ENCODE measurements at places on chromosomes 6 and 20.

GRCh38 chr20:58555078-58555765, 40.0 kb upstream of the APCDD1L start:
- DNase-seq, result no peak

DNA sequence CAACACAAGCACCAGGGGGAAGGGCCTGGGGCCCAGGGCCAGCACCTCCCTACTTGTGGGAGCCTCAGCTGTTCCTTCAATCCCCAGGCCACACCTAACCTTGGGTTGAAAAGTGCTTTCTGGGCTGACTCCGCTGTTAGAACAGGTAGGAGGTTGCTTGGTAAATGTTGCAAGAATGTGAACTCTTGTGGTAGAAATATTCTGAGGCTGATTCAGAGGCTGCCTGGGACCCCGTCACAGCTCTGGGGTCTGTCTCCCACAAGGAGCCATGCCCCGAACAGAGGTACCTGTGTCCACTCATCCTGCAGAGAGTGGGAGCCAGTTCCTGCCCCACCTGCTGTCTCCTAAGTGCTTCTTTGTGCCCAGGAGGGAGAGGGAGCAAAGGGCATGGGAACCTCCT, 14.4 kb upstream of the MAS1L start:
- DNase-seq, result no peak

DNA sequence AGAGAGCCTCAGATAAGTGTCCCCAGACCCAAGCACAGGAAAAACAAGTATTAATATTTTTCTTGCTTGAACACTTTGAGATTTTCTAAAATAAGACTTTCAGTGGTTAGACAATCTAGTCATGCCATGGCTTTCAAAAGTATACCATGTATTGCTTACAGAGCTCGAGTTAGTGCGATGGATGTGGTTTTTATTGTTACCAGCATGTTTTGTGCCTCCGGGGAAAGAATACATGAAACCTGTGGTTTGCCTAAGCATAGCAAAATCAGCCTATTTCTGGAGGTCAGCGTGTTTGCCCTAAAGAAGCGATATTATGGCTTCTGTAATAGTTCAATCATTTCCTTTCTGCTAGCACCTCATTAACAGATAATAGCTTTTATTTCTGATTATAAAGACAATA, 21.6 kb downstream of the RIN2 start:
- DNase-seq, result no peak

DNA sequence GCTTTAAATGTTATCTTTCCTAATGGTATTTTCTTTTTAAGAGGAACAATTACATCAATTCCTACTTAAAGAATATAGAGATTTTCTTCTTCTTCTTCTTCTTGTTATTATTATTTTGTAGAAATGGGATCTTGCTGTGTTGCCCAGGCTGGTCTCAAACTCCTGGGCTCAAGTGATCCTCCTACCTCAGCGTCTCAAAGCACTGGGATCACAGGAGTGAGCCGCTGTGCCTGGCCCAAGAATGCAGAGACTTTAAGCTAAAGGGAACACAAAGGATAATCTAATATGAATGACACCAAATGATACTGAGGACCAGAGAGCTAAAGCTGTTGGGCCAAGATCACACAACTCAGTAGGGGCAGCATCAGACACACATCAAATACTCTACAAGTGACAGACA, 87.4 kb upstream of the FOXQ1 start:
- no peak for DNase-seq

GRCh38 chr20:16440686-16441085, 132.6 kb downstream of the KIF16B start:
- DNase-seq, result no peak

- DNase-seq, result peak; percentile 35
Measured at GRCh38 chr6:56278171-56278591, 30.8 kb upstream of the COL21A1 start.

- no peak for DNase-seq
Measured at GRCh38 chr6:2433711-2434110, 188.3 kb upstream of the GMDS start.

DNA sequence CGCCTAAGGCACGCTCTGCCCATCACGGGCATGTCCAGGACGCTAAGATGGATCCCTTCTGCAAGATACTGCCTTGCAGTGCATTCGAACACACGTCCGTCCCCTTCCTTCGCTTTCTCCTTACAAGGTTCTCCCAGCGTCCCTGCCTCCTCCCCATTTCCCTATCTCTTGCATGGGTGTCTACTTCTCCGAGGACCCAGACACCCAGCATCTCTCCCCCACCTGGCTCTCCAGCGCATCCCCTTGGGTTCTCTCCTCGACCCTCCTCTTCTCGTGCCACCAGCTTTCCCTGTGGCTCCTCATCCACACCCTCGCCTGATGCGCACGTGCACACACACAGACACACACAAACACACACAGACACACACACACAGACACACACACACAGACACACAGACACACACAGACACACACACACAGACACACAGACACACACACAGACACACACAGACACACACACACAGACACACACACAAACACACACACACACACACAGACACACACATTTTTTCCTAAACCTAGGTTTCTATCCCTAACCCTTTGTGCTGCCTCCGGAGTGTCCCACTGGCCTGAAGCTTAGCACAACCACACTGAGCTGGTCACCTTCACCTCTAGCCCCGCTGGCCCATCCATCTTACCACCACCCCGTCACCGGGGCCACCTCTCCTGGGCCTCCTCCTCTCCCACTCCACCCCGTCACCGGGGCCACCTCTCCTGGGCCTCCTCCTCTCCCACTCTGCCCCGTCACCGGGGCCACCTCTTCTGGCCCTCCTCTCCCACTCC, 31.9 kb downstream of the ANKRD60 start:
- no peak for DNase-seq

GRCh38 chr6:151842816-151843215, 35.3 kb downstream of the ESR1 start:
- DNase-seq, result no peak

GRCh38 chr6:155187994-155188706, 75.7 kb upstream of the CLDN20 start:
- DNase-seq, result no peak

- DNase-seq, result no peak
Measured at GRCh38 chr6:5087389-5087788, 2.2 kb downstream of the PPP1R3G start.

DNA sequence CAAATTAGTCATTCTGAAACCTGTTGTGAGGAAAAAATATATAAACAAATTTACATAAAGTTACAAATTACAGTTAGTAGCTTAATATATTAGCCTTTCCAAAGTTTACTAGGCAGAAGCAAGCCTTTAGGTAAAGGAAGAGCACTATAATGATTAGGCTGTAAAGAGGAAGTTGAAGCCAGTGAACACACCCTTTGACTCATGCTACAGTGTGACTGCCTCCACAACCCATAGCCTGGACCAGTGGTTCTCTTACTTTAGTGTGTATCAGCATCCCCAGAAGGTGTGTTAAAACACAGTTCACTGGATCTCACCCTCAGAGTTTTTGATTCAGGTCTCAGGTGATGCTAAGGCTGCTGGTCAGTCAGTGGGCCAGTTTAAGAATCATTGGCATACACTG, 91.4 kb upstream of the DEFB112 start:
- DNase-seq, result no peak

DNA sequence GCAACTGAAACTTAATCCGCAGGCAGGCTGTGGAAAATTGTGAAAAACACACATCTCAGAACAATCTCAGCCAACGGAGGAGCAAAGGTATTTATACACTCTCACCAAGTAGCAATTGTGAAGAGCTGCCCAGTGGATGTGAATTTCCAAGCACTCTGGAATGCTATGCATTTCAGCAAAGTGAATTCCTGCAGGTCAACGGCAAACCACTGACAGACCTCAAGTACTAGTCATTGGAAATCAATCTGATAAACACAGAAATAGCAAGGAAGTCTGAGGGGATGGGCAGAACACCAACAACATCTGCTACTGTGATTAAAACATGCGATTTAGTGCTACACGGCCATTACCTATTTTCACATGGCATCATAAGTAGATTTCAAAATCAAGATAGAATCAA, 429.1 kb downstream of the HTR1B start:
- no peak for DNase-seq

DNA sequence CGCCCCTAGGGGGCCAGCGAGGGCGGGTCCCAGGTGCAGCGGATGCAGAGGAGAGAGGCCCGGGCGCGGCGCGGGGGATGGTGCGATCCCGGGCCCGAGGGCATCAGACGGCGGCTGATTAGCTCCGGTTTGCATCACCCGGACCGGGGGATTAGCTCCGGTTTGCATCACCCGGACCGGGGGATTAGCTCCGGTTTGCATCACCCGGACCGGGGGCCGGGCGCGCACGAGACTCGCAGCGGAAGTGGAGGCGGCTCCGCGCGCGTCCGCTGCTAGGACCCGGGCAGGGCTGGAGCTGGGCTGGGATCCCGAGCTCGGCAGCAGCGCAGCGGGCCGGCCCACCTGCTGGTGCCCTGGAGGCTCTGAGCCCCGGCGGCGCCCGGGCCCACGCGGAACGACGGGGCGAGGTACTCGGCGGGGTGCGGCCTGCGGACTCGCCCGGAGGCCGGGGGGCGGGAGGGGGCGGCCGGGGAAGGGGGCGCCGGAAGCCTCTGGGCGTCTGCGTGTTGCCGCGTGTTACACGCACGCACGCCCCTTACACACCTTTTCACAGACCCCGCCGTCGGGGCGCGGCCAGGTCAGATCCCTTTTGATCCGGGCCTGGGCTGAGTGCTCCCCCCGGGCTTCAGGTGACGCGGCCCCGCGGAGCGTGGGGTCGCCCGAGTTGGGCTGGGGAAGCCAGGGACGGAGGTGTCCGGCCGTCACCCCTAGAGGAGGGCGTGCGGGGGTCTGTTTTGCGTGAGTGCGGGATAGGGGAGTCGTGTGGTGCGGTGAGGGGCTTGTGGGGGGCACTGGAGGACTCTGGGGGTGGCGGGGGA, 412 bp downstream of the TRIB3 start:
- no peak for DNase-seq

GRCh38 chr20:842547-842940, 9.0 kb downstream of the FAM110A start:
- no peak for DNase-seq
